Muscle of arm (tissue), 14 donors: ENCODE measurements at places on chromosomes 16 and 17. TPM values are rescaled to one million over a fixed set of nuclear protein-coding genes. Genes with fewer than 3 reads are reported as not detected.

Gene G6PC1
- not detected for polyA plus RNA-seq

Gene NDUFAF8
- 37.6 TPM for polyA plus RNA-seq

Gene P2RX5
- polyA plus RNA-seq: 28.0 TPM

Gene CARHSP1
- polyA plus RNA-seq: 102 TPM

Gene ASPA
- 1.6 TPM for polyA plus RNA-seq

Gene ENPP7
- polyA plus RNA-seq: not detected

Gene AATK
- 9.4 TPM for polyA plus RNA-seq

Gene HBQ1
- 0.35 TPM for polyA plus RNA-seq

Gene NPIPB6
- polyA plus RNA-seq: not detected

Gene GRAPL
- polyA plus RNA-seq: 2.1 TPM

Gene SECTM1
- 2.6 TPM for polyA plus RNA-seq

Gene DNAI2
- 0.32 TPM for polyA plus RNA-seq

Gene RASL10B
- polyA plus RNA-seq: 3.0 TPM

Gene ABCA10
- 28.2 TPM for polyA plus RNA-seq

Gene RHBDL3
- polyA plus RNA-seq: 0.96 TPM

Gene CD7
- 0.46 TPM for polyA plus RNA-seq

Gene FAM117A
- polyA plus RNA-seq: 21.0 TPM

Gene FAM83G
- polyA plus RNA-seq: 0.75 TPM

Gene BEAN1
- polyA plus RNA-seq: 1.3 TPM

Gene TMEM220
- polyA plus RNA-seq: not detected

Gene TRIM37
- 16.0 TPM for polyA plus RNA-seq

Gene TSNAXIP1
- polyA plus RNA-seq: 0.97 TPM

Gene NATD1
- 26.2 TPM for polyA plus RNA-seq

Gene VMP1
- polyA plus RNA-seq: 49.1 TPM

Gene CHRNE
- polyA plus RNA-seq: not detected

Gene NAGLU
- 17.0 TPM for polyA plus RNA-seq

Gene AHSP
- polyA plus RNA-seq: 5.6 TPM

Gene DYNLRB2
- not detected for polyA plus RNA-seq

Gene PARN
- not detected for polyA plus RNA-seq

Gene TP53TG3
- 0.57 TPM for polyA plus RNA-seq

Gene KRTAP1-5
- polyA plus RNA-seq: not detected

Gene PIK3R5
- 0.79 TPM for polyA plus RNA-seq

Gene CCL1
- not detected for polyA plus RNA-seq

Gene SAMD14
- polyA plus RNA-seq: 3.2 TPM

Gene MYH13
- 0.69 TPM for polyA plus RNA-seq

Gene BICDL2
- polyA plus RNA-seq: not detected

Gene ITGAL
- polyA plus RNA-seq: not detected

Gene ZNF629
- 14.8 TPM for polyA plus RNA-seq

Gene UMOD
- polyA plus RNA-seq: not detected

Gene TADA2A
- polyA plus RNA-seq: 17.0 TPM

Gene GNAO1
- polyA plus RNA-seq: 0.27 TPM

Gene TMEM219
- 69.3 TPM for polyA plus RNA-seq

Gene TPPP3
- polyA plus RNA-seq: 581 TPM

Gene MAP1LC3B
- polyA plus RNA-seq: 54.3 TPM

Gene KRTAP3-1
- polyA plus RNA-seq: not detected

Gene TMEM95
- polyA plus RNA-seq: not detected

Gene KRTAP9-4
- not detected for polyA plus RNA-seq

Gene RNF112
- polyA plus RNA-seq: 2.6 TPM

Gene RNF157
- 13.0 TPM for polyA plus RNA-seq

Gene MLKL
- polyA plus RNA-seq: 2.7 TPM

Gene ASIC2
- 0.08 TPM for polyA plus RNA-seq

Gene NGFR
- polyA plus RNA-seq: 64.3 TPM

Gene XAF1
- polyA plus RNA-seq: 14.1 TPM

Gene CNTNAP4
- 7.6 TPM for polyA plus RNA-seq

Gene KATNB1
- polyA plus RNA-seq: 33.6 TPM

Gene TP53TG3B
- polyA plus RNA-seq: not detected

Gene TEKT1
- not detected for polyA plus RNA-seq
